ENCODE measurements at places on chromosomes 3 and 15. TPM values are rescaled to one million over a fixed set of nuclear protein-coding genes. Genes with fewer than 3 reads are reported as not detected.

DNA sequence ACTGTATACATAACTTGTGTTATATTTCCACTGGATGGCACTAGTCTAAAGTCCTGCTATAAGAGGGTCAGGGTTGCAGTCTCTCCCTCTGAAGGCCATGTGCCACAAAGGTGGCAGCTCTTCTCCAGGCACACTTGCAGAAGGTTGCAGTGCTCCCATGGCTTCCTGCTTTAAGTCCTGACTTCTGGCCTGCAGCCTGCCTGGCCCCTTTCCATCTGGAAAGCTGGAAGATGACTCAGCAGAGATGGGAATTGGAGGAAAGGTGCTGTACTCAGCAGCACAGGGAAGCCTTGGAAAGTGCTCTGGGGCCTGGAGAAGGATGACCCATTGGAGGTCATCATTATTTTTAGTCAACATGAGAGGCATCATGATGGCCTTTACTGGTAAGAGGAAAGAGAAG lies 40.9 kb upstream of the MRPL3 start:
- H3K27ac ChIP-seq, result no peak overlapping the region
- no peaks in the 10 kb centered on the region for H3K27me3 ChIP-seq
- peak; percentile 89 for DNase-seq
- H3K36me3 ChIP-seq, result no peaks in the 10 kb centered on the region
- no peak overlapping the region for H3K4me3 ChIP-seq

DNA sequence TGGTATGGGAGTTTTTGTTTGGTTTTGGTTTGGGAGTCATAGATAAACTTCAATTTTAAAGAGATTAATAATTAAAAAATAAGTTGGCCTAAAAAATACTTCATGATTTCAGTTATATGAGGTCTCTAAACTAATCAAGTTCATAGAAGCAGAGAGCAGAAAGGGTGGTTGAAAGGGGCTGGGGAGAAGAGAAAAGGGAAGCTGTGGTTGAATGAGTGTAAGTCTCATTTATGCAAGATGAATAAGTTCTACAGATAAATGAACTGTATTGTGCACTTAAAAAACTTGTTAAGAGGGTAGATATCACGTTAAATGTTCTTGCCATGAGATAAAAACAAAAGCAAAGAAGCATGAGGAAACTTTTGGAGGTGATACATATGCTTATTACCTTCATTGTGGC lies 188.7 kb downstream of the NSUN3 start:
- no peaks in the 10 kb centered on the region for H3K4me1 ChIP-seq
- no peak overlapping the region for H3K4me3 ChIP-seq
- DNase-seq, result no peak
- H3K27ac ChIP-seq, result no peak overlapping the region
- no peaks in the 10 kb centered on the region for H3K36me3 ChIP-seq

- no peak overlapping the region for H3K27ac ChIP-seq
- H3K4me3 ChIP-seq, result no peak overlapping the region
- H3K36me3 ChIP-seq, result no peaks in the 10 kb centered on the region
- DNase-seq, result no peak
- no peaks in the 10 kb centered on the region for H3K27me3 ChIP-seq
These were observed 402.2 kb downstream of the NR2F2 start for GRCh38 chr15:96732704-96733103.

GRCh38 chr3:81660036-81660435 lies 101.4 kb downstream of the GBE1 start:
- H3K27ac ChIP-seq, result no peak overlapping the region
- DNase-seq, result no peak
- no peaks in the 10 kb centered on the region for H3K36me3 ChIP-seq
- H3K4me3 ChIP-seq, result no peak overlapping the region

DNA sequence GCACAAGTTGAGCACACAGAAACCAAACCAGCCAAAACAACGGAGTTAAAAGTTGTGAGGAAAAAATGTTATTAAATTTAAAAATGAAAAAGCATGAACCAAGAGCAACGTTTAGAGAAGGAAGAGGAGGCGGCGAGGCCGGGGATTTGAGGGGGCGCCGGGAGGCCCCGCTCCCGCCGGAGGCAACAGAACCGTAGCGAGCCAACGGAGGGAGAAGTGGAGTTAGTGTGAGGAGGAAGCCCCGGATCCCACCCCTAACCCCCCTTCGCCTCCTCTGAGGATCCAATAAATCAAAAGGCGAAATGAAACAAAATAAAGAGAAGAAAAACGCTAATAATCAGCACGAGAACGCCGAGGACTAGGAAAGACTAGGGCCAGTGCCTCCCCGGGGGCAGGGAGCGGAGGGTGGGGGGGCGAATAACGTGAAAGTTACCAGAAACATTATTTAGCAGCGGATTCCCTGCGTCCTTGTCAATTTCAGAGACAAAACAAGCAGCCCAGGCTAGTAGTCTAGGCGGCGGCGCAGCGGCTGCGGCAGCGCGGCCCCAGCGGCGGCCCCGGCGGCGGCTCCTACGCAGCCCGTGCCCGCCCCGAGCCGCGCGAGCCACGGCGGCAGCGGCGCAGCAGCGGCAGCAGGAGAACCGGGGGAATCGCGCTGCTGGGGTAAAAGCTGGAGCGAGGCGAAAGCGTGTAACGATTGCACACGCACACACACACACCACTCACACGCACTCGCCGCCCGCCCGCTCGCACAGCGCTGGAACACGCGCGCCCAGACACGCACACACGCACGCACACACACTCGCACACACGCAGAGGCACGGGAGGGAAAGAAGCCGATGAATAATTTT lies 1.7 kb downstream of the MEIS2 start:
- peaks cover 6% of the 10 kb centered on the region for H3K36me3 ChIP-seq
- H3K27me3 ChIP-seq, result no peaks in the 10 kb centered on the region
- peak overlapping the region; percentile 91 for H3K27ac ChIP-seq
- peak overlapping the region; percentile 84 for H3K4me3 ChIP-seq
- DNase-seq, result no peak

The PCOLCE2 gene
- total RNA-seq, result 6.7 TPM

Data from fibroblast of lung (primary cell).